SW480 (cell line): ENCODE measurements at places on chromosomes 13 and 19.

GRCh38 chr19:31145007-31145406 lies 204.2 kb downstream of the TSHZ3 start:
- no peak for DNase-seq

GRCh38 chr19:52942386-52943133 lies 19.3 kb upstream of the ZNF888 start:
- DNase-seq, result peak; percentile 75

DNA sequence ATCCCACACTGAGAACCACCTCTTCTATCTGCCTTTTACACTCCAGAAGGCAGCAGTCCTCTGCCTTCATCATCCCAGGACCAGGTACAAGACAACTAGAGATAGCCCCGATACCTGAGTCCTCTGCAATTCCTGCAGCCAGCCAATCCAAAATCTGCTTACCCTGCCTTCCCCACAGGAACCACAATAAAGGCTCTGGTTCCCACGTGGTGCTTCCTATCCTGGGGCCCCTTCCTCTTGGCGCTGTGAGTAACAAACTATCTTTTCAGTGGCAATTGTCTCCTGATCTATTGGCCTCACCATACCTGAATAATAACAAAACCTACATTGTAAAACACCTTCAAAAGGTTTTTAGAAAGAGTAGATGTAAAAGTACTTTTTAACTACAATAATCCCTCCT lies 63.1 kb downstream of the ZDHHC20 start:
- DNase-seq, result peak; percentile 79

DNA sequence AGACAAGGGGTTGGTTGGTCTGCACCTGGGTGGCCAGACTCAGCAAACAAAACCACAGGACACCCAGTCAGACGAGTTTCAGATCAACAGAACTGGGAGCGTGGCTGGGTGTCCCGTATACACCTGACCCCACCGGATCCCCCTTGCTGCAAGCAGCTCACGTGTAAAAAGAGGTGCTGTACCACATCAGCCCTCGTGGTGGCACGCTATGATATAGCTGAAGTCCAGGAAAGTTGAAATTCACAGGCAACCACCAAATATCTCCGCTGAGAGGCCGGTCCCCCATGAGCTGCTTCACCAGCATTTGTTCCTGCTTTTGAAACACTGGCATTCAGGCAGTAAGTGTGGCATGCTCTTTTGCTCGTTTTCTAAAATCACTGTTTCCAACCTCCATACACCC lies 92.3 kb downstream of the TUBA3C start:
- peak; percentile 20 for DNase-seq

- no peak for DNase-seq
These were observed 87.9 kb downstream of the URI1 start for GRCh38 chr19:30029721-30030510.

- DNase-seq, result no peak
These were observed 23.7 kb upstream of the GPR18 start for GRCh38 chr13:99281811-99282263.

DNA sequence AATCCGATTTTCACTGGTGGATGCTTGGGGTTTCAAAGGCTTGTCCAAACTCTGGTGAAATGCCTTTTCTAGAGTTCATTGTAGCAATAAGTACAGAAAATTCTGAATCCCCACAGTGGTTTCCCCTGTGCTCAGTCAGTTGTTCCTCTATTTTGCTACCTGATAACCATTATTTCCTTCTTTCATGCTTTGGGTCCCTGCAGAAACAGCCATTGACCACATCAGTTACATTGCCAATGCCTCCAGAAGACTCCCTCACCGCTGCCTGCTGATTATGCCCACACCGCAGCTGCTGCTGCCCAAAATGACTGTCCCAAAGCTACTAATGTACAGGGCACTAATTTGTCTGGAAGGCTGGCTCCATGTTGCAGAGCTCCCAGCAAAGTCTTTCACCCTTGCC lies 517.3 kb downstream of the KLF12 start:
- no peak for DNase-seq

DNA sequence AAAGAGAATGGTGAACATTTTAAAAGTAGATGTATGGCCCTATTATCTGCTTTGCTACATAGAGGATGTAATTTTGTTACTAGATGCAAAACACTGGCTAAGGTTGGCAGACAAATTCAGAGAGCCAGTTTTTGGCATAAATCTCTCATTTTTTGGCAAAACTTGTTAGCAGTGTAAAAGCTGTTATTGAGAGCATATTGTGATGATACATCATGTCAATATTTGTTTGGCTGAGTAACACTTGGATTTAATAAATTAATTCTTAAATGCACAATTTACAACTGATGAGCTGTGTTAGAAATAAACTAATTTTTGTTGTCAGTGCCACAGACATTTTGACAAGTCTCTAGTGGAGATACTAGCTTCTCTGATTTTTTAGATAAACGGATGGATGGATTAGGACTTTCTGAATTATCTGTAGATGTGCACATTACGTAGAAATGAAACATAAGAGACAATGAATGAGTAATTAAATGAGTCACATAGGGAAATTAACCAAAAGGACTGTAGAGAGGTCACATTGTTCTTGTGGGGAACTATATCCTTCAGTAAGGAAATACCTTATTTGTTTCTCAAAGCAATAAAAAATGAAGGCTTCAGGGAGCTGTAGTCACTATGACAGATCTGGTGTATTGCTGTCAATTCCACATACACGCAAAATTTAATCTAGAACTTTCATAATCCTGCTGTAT lies 17.4 kb downstream of the UFM1 start:
- DNase-seq, result no peak

DNA sequence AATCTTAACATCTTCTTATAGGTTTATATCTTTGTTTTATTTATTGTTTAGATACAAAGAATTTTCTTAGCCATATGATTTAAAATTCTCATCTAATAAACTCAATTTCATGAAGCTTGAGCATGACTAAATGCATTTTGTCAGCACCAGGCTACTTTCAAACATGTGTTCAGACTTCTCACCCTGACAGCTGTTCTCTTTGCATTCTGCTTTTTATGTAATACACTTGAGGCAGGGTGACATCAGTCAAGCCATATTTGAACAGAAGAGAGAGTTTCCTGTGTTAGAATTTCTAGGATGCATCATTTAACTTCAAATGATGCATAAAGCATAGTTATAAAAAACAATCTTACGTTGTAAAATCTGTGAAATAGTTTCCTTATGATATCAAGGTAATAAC lies 1295.1 kb upstream of the PCDH20 start:
- DNase-seq, result no peak

GRCh38 chr19:49528211-49528771 lies 488 bp downstream of the RCN3 start:
- DNase-seq, result no peak

- no peak for DNase-seq
These were observed 664 bp downstream of the MAST3 start for GRCh38 chr19:18097993-18098890.
